Stimulated activated CD8-positive, alpha-beta memory T cell treated with anti-CD3 and anti-CD28 coated beads, Interleukin-12 subunit alpha, Interleukin-12 subunit beta, amount 100 ng/mL, for 1 hour (primary cell): ENCODE measurements at places on chromosomes 4 and X.
A peak's percentile ranks its signal among the peaks of the same experiment; 100 is the strongest.

DNA sequence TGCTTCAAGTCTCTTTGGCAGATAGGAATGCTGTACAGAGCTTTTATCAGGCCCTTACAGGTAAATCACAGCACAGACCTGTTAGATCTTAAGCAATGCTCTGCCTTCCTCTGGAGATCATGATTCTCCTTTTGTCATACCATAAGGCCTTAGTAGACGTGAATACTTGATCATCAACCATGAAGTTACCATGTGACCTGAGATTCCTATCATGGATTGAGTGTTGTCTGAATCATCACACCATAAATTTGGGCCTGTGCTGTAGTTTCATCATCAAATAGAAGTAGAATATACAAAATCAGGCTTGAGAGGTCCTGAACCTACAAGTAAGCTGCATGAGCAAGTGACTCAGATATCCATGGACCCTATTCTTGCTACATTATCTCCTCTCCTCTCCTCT, 466.8 kb upstream of the INTU start:
- no peak for DNase-seq

DNA sequence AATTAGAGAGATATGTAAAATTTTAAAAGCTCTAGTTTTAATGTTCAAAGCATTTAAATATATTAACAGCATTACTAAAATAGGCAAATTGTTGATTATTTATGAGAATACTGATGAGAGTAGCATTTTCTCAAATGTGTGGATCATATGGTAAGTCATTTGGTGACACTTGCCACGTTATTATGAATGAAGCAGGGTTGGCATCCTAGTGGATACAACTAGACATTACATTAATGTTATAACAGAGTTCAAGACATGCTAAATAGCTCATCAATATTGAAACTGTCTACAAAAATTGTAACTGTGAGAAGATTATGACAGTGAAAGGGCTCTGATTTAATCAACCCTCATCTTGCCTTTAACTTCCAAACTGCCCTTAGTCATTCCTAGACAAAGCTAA, 171.1 kb downstream of the PDGFC start:
- no peak for DNase-seq

DNA sequence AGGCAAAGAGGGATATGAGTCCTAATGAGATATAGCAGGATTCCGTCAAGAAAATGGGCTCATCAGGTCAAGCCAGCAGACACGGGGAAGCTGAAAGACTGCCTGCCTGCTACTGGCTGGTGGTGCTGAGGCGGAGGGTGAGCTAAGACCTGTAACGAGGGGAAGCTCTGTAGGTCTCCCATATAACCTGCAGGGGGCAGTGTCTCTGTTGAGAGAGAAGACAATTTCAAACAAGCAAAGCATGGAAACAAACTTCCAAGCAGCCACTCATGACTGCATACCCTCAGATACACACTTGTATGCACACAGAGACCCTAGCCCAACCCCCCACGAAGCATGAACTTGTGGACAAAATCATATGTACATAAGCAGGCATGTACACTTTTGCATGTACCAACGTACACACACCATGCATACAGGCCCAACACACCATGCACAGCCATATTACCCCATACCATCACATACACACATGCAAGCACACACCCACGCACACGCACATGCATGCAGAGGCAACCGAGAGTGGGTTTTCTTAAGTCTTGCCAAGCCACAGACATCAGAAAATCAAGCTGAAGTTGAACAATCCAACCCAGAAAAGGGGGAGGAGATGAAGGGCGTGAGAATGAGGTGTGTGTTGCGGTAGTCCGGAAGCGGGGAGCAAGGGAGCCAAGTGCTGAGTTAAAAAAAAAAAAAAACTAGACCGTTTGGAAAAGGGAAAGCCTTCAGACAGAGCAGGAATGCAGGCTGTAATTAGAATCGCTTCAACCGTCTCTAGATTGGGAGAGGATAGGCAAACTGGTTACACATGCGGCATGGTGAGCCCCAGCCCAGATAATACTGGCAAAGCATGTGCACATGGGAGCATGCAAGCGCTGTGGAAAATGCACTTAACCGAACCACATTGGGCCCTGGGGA, 71.0 kb downstream of the PJA1 start:
- DNase-seq: no peak

DNA sequence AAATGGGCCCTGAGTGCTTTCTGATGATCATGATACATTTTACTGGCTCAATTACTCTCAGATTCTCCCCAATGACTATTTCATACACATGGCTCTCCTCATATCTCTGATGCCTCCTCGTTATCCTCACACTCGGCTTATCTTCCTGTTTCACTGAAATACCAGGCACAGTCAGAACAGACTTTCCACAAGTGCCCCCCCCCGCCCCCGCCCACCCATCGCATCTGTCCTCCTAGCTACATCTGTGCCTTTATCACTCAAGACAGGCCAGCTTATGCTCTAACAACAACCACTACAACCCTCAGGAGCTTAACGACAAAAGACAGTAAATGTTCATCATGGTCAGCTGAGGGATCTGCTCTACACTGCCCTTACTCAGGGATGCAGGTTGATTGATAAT, 610.6 kb upstream of the DIPK2B start:
- no peak for DNase-seq

GRCh38 chr4:111802191-111802590, 343.1 kb upstream of the FAM241A start:
- DNase-seq: no peak

- no peak for DNase-seq
These were observed 314.7 kb upstream of the ATOH1 start for GRCh38 chr4:93513851-93514250.

- DNase-seq: no peak
These were observed 1.5 kb upstream of the SLC16A2 start for GRCh38 chrX:74419864-74420195.

DNA sequence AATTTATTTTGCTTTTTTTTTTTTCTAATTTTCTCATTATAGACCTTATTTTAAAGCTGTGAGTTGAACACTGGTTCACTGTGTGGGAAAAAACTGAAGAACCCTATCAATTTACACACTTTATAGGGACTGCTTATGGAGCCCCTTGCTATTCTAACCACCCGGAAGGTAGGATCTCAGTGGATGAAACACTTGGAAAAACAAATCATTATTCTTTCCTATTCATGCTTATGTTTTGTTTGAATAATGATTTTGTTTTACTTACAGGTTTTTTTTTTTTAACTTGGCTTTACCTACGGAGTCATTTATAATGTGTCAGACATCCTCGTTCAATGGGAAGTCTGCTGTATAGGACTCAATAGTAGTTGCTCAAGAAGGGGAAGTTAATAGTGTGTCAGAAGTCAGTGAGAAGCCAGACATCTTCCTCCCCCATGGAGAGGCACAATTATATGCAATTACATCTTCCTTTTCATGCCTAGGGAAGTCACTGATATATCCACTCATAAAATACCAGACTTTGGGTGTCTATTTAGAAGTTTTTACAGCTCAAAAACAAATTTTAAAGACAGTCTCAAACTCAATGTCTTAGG, 113.2 kb downstream of the ARSF start:
- no peak for DNase-seq

DNA sequence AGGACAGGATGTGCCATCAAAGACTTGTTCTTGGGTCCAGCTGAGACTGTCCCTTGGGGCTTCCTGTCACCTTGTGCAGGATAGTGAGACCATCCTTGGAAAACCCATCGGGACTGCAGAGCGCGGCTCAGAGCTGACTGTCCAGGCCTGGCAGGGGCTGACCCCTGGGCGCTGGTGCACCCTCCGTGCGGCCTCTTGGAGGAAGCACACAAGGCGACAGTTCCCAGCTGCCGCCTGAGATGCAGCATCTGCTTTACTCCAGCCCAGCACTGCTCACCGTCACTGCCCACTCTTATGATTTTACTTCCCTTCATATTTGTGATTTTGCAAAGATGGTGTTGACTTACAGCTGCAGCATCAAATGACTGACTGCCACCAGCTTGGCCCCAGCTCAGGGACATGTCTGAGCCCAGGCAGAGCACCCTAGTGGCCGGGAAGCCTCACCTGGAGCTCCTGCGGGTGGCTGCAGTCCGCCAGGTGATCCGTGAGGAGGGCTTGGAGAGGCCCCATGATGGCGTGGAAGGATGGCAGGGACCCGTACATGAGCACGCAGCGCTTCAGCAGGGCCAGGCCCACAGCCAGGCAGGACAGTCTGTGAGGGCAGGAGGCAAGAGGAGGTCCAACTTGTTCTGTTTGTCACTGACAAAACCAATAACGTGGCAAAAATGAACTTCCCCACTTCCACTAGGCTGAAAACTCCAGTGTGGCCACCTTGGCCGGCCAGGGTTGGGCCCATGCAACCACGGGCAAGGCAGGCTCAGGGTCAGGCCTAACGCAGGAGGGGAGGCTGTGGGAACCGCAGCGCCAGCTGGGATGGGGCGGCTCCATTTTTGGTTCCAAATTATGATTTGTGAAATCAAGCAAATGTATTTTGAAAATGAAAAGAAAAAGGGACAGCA, 21.8 kb downstream of the NOP14 start:
- no peak for DNase-seq

- no peak for DNase-seq
These were observed 195.9 kb downstream of the OR13H1 start for GRCh38 chrX:131739823-131740222.

- DNase-seq: no peak
These were observed 38.1 kb downstream of the FRG2 start for GRCh38 chr4:189988877-189989431.

DNA sequence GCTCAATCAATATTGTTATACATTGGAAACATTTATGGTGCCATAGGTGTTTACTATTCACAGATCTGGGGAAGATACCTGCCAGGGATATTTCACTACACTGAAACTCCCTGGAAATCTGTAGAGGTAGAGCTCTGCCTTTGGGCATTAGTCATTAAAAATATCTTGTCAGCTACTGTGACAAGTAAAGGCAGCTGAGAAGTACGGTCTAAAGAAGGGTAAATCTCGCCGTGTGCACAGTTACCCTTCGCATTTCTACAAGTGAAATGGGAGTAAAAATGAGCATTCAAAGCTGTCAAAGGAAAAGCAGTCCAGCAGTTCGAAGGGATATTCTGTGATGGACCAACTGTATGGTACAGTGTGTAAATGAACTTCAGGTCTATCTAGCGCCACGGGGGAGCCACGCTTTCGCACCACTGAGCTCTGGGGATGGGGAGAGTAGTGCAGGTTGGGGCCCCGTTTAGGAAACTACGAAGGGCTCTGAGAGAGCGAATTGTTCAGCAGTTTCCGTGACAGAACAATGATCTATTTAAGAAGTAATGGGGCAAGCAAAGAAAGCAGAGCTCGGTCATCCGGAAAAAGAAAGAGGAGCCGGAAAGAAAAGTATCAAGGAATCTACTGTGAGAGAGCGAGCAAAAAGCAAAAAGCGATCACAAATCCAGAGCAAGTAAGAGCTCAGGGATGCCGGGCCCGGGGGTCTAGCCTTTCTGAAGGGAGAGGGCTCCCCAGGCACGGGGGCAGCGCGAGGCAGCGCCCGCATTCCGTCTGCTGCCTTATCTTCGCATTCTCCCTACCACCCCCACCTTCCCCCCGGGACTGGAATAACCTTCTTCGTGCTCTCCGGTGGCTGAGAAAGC, 646 bp downstream of the TIGD4 start:
- DNase-seq: peak; percentile 7

DNA sequence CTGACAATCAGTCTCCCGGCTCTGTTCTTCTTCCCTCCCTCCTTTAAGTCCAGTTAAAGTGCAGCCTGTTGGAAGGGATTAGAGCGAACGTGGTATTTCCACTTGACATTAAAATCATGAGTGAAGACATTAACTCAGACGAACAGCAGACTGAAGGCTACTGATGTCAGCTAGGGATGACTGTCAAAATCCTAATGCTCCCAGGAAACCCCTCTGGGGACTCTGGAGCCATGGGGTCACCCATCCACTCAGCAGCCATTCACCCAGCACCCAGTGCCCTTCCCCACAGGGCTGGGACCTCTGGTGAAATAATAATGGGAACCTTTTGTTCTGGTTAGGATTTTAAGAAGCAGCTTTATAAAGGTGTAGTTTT, 113.9 kb downstream of the DRD5 start:
- DNase-seq: no peak

DNA sequence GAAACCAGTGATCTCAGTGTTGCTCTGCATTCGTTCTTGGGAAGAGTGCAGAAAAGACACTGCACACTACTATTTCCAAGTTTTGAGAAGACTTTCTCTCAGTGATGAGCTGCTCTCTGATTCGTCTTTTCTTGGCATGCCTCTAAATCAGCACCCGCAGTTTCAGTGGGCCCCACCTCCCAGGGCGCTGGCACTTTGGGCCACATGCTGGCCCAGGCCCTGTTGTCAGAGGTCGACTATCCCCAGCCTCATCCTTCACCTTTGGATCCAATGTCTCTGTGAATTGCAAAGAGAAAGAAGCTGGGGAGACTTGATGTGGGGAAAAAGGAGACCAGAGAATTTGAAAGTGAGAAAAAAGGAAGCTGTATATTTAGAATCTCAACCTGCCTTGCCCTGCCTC, 644.1 kb upstream of the PITX2 start:
- no peak for DNase-seq

- DNase-seq: no peak
These were observed 159.8 kb downstream of the CPEB2 start for GRCh38 chr4:15162046-15162445.

GRCh38 chrX:16711893-16712547, 449 bp downstream of the CTPS2 start:
- DNase-seq: no peak

GRCh38 chrX:105114554-105115130, 105.9 kb downstream of the TEX13A start:
- no peak for DNase-seq

DNA sequence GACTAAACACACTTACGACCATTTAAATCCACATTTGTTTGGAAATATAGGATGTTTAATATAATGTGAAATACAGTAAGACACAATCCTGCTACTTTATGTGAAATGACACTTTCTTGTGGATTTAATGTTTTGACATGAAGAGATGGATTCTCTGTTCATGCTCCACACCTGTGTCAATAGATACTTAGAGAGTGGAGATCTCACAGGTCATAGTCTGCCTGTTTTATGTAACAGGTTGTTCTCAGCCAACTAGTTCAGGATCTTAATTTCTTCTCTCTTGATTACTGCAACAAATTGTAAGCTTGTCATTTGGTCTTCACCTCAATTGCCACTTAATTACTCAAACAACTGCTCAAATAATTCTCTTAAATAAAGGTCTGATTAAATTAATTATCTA, 1621.2 kb downstream of the PCDH7 start:
- no peak for DNase-seq

DNA sequence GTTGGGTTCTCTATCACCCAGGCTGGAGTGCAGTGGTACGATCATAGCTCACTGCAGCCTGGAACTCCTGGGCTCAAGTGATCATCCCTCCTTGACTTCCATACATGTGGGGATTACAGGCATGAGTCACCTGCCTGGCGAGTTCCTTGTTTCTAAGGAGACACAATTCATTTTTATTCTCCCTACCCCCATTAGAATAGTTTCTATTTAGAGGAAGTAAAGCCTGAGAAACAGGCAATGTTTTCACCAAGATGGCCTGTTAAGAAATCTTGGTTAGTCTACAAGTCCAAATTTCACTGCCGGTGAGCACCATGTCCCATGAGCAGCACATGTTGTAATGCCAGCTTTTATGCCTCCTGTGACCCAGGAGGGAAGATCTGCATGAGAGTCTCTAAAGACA, 5.7 kb downstream of the CYBB start:
- DNase-seq: no peak

- DNase-seq: no peak
These were observed 275.8 kb upstream of the CPEB2 start for GRCh38 chr4:14726441-14726840.
